Peyer's patch (tissue), 4 donors: ENCODE measurements at places on chromosomes 2 and 18. TPM values are rescaled to one million over a fixed set of nuclear protein-coding genes. Genes with fewer than 3 reads are reported as not detected.

DNA sequence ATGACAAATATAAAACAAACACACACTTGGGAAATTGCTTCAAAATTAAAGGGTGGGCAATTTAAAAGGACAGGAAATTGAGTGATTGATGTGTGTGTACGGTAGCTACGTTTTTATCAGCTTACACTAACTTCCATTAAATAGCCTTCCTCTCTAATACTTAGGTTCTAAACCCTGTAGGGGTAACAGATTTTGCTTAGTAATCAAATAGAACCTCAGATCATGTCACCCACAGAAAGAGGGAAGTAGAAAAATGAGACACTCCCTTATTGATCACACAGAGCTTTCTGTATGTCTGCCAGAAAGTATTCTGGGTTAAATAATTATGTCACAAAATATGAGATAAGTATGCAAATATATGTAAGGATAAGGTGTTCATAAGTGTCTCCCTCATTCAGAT lies 93.3 kb downstream of the ICA1L start:
- H3K36me3 ChIP-seq: no peaks in the 10 kb centered on the region
- no peak overlapping the region for H3K4me3 ChIP-seq
- H3K27ac ChIP-seq: no peak overlapping the region
- no peaks in the 10 kb centered on the region for H3K27me3 ChIP-seq
- DNase-seq: no peak

DNA sequence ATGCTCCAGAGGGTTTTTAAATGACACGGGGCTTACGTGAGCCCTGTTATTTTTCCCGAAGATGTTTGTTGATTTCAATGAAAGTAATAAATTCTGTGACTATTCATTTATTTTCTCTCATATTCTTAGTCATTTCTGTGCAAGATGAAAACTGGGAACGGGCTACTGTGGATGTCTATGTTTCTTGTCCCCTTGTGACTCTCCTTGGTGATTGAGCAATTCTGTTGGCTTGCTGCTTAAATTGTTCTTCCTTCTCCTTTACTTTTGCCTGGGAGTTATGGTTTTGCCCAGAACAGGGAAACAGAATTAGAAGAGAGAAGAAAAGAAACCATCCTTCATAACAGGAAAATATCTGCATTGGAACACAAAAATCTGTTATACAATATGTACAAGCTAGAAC lies 508.2 kb upstream of the DSEL start:
- no peaks in the 10 kb centered on the region for H3K4me1 ChIP-seq
- no peak for DNase-seq
- H3K27me3 ChIP-seq: no peaks in the 10 kb centered on the region
- H3K27ac ChIP-seq: no peak overlapping the region

- no peak for DNase-seq
- peaks cover 3% of the 10 kb centered on the region for H3K36me3 ChIP-seq
- no peaks in the 10 kb centered on the region for H3K27me3 ChIP-seq
- H3K27ac ChIP-seq: no peak overlapping the region
- no peak overlapping the region for H3K4me3 ChIP-seq
- H3K4me1 ChIP-seq: peaks cover under 1% of the 10 kb centered on the region
Observed at GRCh38 chr18:21593540-21594257, 6.8 kb downstream of the ESCO1 start.

The SLC5A7 gene
- total RNA-seq: not detected

DNA sequence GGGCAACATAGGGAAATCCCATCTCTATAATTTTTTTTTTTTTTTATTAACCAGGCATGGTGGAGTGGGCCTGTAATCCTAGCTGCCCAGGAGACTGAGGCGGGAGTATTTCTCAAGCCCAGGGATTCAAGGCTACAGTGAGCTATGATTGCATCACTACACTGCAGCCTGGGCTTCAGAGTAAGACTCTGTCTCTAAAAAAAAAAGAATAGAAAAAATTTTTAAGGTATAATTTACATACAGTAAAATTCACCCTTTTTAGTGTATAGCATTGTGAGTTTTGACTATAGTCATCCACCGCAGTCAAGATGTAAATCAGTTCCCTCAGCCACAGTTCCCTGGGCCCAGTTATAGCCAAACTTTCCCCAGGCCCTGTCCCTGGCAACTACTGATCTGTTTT lies 57.1 kb upstream of the MSH6 start:
- no peaks in the 10 kb centered on the region for H3K27me3 ChIP-seq
- H3K27ac ChIP-seq: no peak overlapping the region
- no peaks in the 10 kb centered on the region for H3K36me3 ChIP-seq
- no peaks in the 10 kb centered on the region for H3K4me1 ChIP-seq

DNA sequence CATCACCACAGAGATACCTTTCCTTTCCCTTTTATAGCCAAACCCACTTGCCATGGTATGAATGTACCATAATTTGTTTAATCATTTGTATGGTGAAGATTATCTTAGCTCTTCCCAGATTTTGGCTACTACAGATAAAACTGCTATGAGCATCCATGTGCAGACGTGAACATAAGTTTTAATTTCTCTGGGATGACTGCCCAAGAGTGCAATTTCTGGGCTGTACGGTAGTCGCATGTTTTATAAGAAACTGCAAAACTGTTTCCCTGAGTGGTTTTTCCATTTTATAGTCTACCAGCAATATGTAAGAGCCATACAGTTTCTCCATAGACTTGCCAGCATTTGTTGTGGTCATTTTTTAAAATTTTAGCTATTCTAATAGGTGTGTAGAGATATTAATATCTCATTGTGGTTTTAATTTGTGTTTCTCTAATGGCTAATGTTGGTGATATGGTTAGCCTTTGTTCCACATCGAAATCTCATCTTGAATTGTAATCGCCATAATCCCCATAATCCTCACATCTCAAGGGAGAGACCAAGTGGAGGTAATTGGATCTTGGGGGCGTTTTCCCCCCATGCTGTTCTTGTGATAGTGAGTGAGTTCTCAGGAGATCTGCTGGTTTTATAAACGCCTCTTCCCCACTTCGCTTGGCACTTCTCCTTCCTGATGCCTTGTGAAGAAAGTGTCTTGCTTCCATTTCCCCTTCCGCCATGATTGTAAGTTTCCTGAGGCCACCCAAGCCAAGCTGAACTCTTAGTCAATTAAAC lies 628.5 kb upstream of the KLHL29 start:
- no peak for DNase-seq
- H3K4me1 ChIP-seq: no peaks in the 10 kb centered on the region
- H3K4me3 ChIP-seq: no peak overlapping the region
- no peaks in the 10 kb centered on the region for H3K36me3 ChIP-seq
- H3K27ac ChIP-seq: no peak overlapping the region

- DNase-seq: no peak
- no peaks in the 10 kb centered on the region for H3K36me3 ChIP-seq
- H3K27ac ChIP-seq: no peak overlapping the region
- H3K4me1 ChIP-seq: no peaks in the 10 kb centered on the region
- H3K4me3 ChIP-seq: no peak overlapping the region
- no peaks in the 10 kb centered on the region for H3K27me3 ChIP-seq
Observed at GRCh38 chr2:119316066-119316465, 50.6 kb downstream of the C2orf76 start.

DNA sequence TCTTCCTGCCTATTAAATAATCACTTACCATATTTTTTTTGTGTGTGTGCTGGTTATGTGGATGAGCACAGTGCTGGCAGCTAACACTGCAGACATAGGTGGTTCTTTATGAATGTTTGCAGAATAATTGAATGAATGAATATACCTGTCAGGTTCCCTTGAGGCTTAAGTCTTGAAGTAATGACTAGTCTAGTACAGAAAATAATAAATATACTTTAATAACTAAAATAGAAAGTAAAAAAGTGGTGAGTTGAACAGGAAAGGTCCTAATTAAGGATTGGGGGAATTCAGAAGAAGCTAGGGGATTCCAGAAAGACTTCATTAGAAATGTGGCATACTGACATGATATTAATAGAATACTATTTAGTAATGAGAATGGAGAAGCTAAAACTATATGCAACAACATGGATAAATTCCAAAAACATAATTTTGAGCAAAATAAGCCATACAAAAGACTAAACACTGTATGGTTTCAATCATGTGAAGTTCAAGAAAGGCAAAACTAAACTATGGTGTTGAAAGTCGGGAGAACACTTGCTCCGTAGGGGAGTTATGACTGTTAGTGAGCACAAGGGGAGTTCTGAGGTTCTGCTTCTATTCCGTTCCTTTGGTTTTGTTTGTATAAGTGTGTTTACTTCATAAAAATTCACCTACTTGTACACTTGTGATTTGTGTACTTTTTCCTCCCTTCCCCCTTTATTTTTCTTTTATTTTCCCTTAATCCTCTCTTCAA lies 464.6 kb downstream of the MTX2 start:
- H3K4me3 ChIP-seq: no peak overlapping the region
- H3K27me3 ChIP-seq: no peaks in the 10 kb centered on the region
- H3K36me3 ChIP-seq: no peaks in the 10 kb centered on the region
- H3K27ac ChIP-seq: no peak overlapping the region
- no peak for DNase-seq
- no peaks in the 10 kb centered on the region for H3K4me1 ChIP-seq

DNA sequence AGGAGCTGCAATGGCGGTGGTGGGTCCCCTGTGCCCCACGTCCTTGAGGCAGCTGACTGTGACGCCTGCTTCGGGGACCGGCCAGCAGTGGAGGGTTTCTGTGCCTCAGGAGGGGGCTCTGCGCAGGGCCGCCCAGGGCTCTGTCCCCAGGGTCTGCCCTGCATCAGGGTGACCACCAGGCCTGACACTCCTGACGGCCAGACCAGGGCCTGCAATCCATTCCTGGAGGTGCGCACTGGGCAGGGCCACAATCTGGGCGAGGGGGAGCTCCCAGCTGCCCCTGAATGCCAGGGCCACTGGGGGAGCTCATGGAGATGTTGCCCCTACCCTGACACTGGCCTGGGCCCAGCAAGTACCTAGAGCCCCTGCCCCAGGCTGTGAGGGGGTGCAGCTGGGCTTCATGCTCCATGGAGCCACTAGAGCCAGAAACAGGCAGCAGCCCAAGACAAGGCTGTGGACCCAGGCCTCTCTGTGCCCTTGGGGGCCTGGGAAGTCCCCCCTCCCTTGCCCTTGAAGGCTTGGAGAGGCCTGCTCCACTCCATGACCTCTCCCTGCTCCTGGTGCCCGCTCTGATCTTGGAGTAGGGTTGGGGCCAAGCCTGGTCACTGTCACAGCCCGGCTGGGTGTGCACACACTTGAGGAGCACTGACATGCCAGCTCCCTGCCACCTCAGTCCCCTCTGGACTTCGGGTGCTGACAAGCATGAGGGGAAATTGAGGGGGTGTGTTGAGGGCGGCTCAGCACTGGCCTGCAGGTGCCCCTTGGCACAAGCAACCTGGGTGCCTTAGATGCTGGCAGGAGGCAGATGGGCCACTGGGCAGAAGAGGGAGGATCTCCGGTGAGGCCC lies 55.9 kb downstream of the LDAH start:
- DNase-seq: no peak
- no peaks in the 10 kb centered on the region for H3K4me1 ChIP-seq
- H3K4me3 ChIP-seq: no peak overlapping the region
- no peaks in the 10 kb centered on the region for H3K36me3 ChIP-seq
- H3K27me3 ChIP-seq: no peaks in the 10 kb centered on the region

DNA sequence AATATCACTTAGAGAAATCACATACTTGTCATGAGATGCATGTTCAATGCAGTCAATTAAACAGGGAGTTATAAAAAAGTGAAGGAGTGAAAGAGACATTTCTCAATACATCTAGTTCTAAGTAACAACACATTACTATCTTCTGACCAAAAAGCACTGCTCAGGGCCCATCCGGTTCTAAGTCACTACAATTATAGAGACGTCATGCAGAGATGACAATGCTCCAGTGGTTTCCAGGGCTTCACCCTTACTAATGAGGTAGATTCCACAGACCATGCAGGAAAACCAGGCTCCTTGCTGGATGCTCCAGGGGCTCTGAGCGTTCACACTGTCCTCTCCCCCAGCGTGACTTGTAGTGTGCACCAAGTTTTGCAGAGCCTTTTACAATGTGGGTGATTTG lies 88.0 kb downstream of the FTCDNL1 start:
- no peaks in the 10 kb centered on the region for H3K27me3 ChIP-seq
- H3K36me3 ChIP-seq: no peaks in the 10 kb centered on the region
- no peak overlapping the region for H3K4me3 ChIP-seq
- no peak overlapping the region for H3K27ac ChIP-seq

- peaks cover 5% of the 10 kb centered on the region for H3K4me1 ChIP-seq
- H3K4me3 ChIP-seq: peak overlapping the region; percentile 96
Observed at GRCh38 chr2:202870431-202871299, 901 bp downstream of the ICA1L start.

DNA sequence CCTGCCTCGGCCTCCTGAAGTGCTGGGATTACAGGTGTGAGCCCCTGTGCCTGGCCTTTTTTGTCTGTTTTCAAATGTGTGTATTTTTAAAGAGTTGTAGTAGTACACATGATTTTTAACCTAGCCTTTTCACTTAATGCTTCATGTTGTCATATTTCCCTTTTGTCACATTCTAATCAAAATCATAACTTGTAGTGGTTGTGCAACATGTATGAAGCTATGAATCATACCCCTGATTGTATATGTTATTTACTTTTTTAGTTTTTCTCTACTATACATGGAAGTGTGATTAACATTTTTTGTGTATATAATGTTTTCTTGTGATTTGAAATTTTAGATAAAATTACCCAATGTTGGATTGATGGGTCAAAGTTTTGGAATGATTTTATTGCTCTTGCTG lies 8.5 kb downstream of the GEN1 start:
- no peaks in the 10 kb centered on the region for H3K27me3 ChIP-seq
- H3K4me1 ChIP-seq: no peaks in the 10 kb centered on the region
- no peak overlapping the region for H3K27ac ChIP-seq
- no peak for DNase-seq
- H3K36me3 ChIP-seq: no peaks in the 10 kb centered on the region

The MAB21L4 gene
- total RNA-seq: not detected

- DNase-seq: no peak
- H3K36me3 ChIP-seq: no peaks in the 10 kb centered on the region
- no peak overlapping the region for H3K4me3 ChIP-seq
- H3K27me3 ChIP-seq: no peaks in the 10 kb centered on the region
Observed at GRCh38 chr2:4931721-4932365, 760.3 kb upstream of the SOX11 start.

- H3K4me3 ChIP-seq: no peak overlapping the region
- no peaks in the 10 kb centered on the region for H3K27me3 ChIP-seq
Observed at GRCh38 chr18:55790296-55790695, 202.3 kb upstream of the TCF4 start.

GRCh38 chr2:9313443-9313842 lies 106.8 kb downstream of the ASAP2 start:
- DNase-seq: no peak
- H3K4me1 ChIP-seq: no peaks in the 10 kb centered on the region
- no peaks in the 10 kb centered on the region for H3K36me3 ChIP-seq
- no peaks in the 10 kb centered on the region for H3K27me3 ChIP-seq
- H3K27ac ChIP-seq: no peak overlapping the region

DNA sequence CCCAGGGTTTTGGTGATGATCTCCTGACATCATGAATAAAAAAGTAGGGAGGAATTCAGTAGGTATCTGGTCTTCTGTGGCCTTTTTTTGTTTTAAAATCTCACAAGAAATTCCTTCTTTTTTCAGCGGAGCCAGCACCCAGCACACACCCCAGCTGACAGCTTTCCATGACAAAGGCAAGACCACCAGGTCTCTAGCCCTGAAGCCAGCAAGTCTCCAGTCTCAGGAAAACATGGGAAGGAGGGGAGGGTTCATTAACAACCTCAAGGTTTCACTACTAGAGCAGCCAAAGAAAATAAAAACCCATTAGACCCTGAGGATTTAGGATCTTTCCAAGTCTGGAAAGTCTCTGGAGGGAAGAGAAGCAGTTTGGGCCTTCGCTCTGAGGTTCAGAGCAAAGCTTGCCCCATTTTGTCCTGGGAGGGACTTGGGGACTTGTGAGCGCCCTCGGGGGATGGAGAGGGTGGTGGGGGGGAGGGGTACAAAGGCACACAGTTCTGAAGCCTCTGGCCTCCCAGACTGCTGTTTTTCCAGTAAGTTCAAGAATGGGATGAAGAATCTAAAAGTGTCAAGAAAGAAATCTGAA lies 9.0 kb downstream of the FOXI3 start:
- DNase-seq: no peak
- no peaks in the 10 kb centered on the region for H3K27me3 ChIP-seq
- no peak overlapping the region for H3K27ac ChIP-seq
- no peaks in the 10 kb centered on the region for H3K4me1 ChIP-seq
- no peaks in the 10 kb centered on the region for H3K36me3 ChIP-seq
